Activated effector memory CD4-positive, alpha-beta T cell treated with Interleukin-2 at 50 U/mL for 16 hours (primary cell): ENCODE measurements at places on chromosomes 2 and 18.

DNA sequence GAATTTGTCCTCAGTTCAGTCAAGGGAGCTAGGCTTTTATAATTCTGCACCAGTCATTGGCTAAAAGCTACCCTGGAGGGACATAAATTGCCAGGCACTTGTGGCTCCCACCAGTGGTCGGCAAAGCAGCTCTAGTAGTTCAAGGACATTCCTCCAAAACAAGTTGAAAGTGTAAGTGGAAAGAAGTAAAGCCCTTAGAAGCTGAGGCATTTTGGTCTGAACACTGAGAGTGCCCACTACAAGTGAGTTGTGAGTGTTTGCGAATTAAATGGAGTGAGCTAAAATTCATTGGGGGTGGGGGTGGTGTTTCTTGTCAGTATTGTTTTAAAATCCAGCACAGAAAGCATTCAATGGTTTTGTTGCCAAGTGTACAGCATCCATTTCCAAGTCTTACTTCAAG lies 879.9 kb upstream of the CDH2 start:
- DNase-seq, result no peak

DNA sequence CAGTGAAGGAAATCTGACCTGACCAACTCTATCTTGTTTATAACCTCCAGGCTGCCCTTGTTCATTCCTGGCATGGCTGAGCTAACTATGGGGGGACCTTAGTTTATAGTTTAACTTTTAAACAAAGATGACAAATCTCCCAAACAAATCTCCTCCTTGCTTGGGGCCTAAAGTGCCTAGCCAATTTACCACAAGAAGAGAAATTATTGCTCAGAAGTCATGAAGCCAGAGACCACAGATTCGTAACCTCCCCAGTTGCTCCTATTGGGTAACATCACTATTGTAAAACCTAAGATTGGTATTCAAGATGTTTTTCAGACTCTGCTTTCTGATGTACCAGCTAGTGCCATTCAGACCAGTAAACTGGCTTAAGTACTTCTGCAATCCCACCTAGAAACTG lies 649.4 kb upstream of the SLC8A1 start:
- DNase-seq, result no peak

DNA sequence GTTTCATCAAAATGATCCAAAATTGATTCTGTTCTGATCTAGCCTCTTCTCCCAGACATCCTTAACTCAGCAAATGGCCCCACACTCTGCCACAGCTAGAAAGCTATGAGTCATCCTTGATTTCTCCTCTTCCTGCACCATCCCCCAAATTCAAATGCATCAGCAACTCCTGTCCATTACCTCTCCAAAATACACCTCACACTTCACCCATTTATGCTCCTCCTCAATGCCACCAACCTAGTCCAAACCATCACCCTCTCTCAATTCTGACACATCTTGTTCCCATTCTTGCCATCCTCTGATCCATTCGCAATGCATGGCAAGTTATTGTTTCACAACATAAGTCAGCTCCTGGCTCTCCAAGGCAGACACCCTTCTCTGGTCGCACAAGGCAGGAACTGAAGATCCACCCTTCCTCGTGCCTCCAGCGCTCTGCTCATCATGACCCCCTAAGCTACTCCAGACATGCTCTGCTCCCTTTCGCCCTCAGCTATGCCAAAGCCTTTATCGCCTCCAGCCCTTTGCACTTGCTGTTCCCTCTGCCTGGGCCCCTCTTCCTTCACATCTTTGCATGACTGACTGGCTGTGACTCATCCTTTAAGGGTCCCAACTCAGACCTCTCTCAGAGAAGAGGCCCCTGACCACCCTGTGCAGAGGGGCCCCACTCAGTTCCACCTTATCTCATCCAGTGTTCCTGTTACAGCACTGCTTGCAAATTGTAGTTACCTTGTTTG lies 83.6 kb downstream of the MREG start:
- DNase-seq, result no peak

DNA sequence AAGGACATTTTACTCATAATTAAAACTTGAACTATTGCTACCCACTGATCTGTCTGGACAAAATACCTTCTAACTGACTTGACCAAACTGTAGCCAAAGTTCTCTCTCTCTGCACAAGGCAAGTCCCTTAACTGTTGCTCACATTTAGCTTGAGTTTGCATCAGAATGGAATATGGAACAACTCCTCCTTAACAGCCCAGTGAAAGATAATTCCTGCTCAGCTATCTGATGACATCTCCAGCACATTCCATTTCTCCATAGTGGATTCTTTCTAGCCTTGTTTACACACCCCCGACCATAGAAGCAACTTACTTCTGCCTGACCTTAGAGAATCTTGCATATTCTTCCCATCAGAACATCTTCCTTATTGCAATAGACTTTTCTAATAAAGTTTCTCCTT lies 317.2 kb upstream of the CDH2 start:
- no peak for DNase-seq

- no peak for DNase-seq
These were observed at the start of gene BCL11A for GRCh38 chr2:60553495-60554073. Gene BCL11A, minus strand, starts transcription at chr2:60553654. Its CDS starts 384 bp downstream, at chr2:60553270.

- no peak for DNase-seq
These were observed 29.6 kb downstream of the NEMP2 start for GRCh38 chr2:190504912-190505311.

GRCh38 chr18:79695269-79695668 lies 15.7 kb downstream of the CTDP1 start:
- DNase-seq, result no peak

DNA sequence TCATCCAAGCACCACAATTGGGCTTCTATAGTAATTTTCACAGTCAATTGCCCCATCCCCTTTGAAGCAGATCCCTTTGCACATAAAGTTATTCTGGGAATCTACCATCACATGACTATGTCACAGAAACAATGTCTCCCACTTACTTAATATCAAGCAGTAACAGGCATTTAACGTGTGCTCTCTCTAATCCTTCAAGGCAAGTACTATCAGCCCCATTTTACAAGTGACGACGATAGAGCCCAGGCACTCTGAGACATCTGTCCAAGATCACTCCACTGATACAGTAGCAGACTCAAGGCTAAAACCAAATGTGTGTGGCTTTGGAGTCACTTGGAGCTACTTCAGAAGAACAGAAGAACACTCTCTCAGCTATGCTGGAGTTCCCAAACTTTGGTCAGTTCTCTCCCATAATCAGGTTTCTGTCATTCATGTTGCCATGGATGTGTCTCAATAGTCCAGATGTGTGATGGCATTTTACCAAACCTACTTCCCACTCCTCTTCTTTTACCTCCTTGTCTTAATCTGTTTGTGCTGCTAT lies 39.7 kb downstream of the PID1 start:
- no peak for DNase-seq

GRCh38 chr2:109180786-109181185 lies 51.8 kb downstream of the SH3RF3 start:
- DNase-seq, result no peak

DNA sequence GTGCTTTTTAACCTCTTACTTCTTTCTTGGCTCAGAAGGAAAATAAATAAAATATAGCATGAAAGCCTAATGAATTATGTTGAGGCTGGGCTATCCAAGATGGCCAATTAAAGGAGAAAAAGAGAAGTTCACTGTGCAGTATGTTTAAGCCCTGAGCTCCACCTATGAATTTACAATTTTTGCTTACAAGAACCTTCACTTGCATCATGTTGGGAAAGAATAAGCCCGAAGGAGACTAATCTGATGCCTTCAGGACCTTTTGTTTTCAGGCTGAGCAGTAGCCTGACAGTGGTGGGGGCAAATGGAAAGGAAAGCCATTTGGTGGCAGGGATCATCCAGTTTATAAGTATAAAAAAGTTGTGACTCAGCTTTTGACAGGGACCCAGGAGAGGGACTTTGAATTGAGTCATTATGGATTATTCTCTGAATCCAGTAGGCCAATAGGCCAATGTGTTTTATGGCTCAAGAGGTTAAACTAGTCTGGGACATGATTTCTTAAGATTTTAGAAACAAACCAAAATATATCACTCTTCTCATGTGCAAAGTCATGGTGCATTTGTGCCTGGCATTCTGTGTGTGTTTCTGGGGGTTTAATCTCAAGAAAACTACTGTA lies 56.9 kb downstream of the E2F6 start:
- DNase-seq, result no peak

- no peak for DNase-seq
These were observed 193.2 kb upstream of the TWIST2 start for GRCh38 chr2:238654479-238655197.

GRCh38 chr2:154032220-154032619 lies 160.5 kb downstream of the GALNT13 start:
- no peak for DNase-seq

- no peak for DNase-seq
These were observed 88.8 kb downstream of the CD8B2 start for GRCh38 chr2:106575955-106576354.

DNA sequence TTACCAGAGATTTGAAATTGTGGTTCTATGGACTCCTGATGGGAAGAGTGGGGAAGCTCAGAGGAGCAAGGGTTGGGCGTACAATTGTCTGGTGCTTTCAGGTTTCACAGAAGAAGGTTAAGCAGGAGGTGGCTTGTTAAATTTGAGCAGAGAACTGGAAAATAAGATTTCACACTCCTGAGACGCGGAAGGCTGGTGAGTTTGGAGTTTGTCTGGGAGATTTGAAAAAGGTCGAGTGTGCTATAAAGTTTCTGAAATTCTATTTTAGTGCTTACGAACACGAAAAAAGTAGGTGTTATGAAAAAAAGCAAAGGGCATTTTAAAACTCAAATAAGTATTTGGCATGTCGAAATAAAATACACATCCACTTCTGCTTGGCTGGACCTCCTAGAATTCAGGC lies 170.1 kb downstream of the MEIS1 start:
- DNase-seq, result no peak

DNA sequence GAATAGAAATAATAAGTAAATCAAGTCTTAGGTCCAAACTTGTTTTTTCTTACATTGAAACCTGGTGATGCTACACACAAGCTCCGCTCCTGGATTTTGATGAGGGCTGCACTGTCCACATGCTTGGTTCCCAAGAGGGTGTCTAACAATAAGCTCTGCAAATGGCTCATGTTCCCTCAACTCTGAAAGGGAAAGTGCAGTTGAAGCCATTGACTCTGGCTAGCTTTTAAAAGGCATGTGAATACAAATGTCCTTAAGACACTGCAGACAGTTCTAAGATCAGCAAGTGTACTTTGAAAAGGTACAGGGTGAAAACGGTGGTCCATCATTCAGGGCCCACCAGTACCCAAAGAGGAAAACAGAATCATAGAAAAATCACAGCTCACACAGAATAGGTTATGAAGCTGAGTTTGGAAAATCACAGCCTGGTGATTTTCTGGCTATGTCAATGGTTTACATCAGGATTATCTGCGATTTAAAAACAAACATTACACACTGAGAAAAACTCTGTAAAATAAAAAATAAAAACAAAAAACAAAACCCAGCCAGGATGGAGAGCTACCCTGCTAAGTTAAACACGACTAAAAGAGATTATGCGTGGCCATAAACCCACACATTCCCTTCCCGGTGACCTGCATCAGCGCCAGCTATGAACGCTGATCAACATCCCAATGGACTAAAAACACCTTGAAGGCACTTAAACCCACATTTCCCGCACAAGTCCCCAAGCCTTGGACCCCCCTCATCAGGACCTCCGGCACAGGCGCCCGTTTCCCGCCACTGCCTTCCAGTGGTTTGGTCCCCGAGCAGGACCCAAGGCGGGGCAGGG lies 554 bp downstream of the PFN4 start:
- no peak for DNase-seq

DNA sequence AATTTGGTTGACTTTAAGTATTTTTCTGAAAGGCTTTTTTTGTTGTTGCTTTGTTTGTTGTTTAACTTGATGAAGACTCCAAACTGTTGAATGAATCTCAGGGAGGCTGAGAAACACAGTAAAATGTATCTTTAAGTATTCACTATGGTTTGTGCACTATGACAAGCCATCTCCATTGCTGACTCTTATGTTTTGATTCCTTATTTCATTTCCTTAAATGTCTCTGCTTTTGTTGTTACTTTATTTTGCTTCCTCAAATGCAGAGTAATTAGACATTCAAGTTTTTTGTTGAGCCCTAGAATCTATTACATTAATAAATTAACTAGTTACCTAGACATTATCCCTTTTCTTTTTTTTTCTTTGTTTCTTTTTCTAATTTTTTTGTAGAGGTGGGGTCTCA lies 46.3 kb upstream of the SLC39A10 start:
- no peak for DNase-seq

DNA sequence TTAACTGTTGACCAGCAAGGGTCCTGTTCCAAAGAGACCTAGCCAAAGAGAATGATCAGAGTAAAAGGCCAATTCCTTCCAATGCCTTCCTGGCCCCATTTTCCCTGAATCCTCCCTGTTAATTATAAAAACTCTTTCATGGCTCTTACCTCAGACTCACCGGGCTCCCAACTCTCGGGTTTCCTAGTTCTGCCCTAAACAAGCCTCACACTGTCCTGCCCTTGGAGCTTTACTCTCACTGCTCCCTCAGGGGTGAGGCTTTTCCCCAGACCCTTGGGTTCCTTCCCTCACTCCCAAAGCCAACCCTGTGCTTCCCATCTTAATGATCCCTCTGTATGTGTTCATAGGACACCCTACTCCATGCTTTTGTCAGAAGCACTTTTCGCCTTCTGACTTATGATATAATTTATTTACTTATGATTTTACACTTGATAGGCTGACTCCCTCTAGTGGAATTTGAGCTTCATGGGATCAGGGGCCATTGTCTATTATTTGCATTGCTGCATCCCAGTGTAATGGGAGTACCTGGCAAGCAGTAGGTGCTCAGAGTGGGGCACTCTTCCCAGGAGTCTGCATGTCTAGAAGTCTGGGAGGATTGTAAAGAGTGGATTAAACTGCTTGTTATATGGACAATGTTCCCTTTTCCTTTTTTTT lies 29.9 kb upstream of the ZNG1B start:
- no peak for DNase-seq

DNA sequence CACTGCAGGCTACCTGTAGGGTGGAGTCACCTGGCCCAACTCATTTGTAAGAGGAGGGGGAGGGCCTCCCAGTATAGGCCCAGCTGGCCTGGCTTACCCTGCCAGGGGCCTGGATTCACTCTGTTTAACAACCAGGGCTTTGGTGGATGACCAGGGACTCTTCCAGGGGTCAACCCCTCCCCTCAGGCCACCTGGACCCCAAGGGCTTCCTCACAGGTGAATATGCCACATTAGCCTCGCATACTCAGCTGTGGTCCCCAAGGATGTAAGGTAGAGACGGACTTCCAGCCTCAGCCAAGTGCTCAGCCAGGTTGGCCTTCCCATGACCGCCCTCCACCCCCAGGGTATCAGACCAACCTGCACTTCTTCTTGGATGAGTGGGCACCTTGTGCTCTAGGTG lies 8.8 kb upstream of the SH3RF3 start:
- DNase-seq, result no peak

DNA sequence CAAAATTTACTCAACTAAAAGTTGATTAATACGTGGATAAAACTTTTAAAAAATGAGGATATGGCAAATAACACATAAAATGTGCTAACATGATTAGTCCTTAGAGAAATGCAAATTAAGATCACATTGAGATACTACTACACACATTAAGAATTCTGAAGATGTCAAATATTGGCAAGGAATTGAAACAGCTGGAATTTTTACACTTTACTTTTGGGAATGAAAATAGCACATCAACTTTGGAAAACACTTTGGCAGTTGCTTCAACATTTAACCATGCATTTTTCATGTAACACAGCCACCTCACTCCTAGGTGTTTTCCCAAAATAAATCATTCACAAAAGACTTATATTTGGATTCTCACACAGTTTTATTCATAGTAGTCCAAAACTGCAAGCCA lies 687.9 kb upstream of the SETBP1 start:
- no peak for DNase-seq
